Fibroblast of skin of right quadriceps (primary cell): ENCODE measurements at places on chromosomes 7 and 10.
A peak's percentile ranks its signal among the peaks of the same experiment; 100 is the strongest.

DNA sequence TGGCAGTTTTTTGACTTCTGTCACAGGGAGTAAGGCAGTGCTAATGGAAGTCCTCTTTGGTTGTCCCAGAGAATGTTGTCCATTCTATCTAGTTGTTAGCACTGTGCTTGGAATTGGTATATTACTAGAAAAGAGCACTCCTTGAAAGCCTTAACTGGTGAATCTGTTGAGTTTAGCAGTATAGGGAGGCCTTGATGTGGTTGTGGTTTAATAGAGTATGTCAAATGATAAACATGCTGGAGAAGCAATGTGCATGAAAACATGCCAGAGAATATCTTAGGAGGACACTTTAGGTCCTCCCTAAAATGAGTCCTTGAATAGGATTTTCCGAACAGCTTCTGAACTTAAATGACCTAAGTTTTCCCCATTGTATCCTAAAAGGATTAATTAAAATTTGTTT, 98.6 kb downstream of the BTRC start:
- no peak for DNase-seq

DNA sequence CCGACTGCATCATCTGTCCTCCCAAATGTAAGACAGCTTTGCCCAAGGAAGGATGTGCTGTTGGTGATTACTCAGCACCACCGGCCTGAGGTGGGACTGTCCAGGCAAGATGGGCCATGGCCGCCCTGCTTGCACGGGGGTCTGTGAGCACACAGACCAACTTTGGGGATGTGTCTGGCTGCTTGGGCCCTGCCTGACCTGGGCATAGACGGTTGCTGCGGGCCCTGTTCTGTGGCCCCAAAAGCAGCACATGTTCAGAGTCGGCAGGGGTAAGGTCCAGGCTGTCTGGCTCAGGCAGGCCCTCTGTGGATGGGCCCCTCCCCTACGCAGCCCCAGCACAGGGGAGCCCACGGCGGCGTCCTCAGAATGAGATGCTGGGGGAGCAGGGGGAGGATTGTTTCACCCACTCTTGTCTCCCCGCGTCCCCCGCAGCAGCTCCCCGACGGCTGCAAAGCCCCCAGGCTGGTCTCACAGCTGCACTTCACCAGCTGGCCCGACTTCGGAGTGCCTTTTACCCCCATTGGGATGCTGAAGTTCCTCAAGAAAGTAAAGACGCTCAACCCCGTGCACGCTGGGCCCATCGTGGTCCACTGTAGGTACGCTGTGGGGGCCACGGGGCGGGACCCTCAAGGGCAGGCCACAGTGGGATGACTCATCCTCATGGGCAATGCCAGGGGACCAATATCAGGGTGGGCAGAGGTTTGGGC, 58.4 kb downstream of the MKI67 start:
- no peak for DNase-seq

DNA sequence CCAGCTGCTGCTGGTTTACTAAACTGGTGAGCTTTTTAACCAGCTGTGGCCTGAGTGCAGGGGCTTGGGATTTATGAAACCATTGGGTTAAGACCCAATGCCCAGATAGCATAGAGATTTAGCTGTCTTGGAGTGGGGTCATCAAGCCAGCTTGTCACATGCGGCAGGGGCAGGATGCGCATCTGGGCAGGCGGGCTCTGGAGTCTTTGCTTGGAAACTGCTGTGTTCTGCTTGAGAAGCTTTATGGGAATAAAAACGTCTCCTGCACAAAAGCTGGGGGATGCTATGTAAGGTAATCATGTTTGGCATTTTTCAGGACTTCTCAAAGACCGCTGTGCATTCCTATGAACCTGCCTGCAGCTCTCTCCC, 136.3 kb downstream of the MAPK8 start:
- DNase-seq = no peak

DNA sequence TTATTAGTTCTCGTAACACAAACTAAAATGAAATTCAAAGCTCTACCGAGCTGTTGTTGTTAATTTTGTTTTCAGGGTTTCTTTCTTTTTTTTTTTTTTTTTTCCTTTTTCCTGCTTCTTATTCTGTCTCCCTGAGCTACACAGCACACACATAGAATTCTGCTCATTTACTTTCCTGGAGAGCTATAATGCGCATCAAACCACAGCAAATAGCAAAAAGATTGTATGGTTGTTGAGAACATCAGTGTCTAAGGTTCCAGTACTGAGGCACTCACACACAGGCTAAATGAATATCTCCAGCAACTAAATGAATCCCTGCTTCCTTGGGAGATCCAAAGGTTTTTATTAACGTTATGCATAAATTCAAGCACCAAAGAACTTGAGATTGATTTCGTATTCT, 418.3 kb downstream of the PLXDC2 start:
- DNase-seq = no peak

DNA sequence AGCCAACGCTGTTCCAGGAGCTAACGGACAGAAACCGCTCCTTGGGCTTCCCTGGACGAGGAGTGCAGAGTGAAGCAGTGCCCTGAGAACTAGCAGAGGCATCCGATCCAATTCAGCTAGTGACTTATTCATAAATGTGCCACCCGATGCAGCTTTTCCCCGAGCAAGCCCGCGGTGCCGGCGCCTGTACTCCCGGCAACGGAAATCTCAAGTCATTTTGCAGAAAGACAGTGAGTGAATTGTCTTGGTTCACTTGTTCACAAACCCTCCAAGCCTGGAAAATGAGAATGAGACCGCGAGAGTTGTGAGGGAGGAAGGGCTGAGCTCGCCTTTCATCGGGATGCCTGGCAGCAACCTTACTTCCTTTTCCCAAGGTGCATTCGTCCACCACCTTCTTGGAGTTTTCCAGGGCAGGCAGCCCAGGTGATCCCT, 87.5 kb downstream of the COBL start:
- no peak for DNase-seq

DNA sequence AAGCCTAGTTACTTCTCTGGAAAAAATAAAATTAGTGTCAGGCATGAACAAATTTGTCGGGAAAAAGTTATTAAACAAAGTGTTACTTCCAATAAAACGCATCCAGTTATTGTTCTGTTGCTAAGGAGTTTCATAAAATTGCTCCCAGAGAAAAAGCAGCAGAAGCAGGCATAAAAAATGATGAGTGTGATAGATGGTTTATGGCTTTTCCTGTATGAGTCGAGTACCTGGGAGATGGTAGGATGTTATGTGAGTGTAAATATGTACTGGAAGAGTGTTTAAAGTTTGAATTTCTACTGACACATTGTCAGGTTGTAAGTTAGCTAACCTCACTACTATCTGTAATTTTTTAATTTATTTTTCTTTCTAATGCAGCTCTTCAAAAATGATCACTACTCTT, 390.7 kb downstream of the ARL4A start:
- no peak for DNase-seq

DNA sequence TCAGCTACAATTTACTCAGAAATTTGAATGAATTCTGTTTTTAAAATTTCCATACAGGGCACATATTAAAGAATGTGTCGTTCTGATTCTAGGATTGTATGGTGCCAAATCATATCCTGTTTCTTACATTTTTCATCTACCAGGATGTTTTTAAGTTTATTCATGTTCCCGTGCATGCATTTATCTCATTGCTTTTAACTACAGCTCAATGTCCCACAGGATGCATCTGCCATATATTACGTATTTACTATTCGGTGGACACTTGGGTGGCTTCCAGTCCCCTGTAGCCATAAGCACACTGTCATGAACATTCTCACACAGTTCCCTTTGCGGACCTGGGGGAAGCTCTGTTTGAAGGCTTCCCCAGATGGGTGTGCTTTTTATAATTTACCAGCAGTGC, 122.3 kb downstream of the CCDC71L start:
- DNase-seq = no peak

DNA sequence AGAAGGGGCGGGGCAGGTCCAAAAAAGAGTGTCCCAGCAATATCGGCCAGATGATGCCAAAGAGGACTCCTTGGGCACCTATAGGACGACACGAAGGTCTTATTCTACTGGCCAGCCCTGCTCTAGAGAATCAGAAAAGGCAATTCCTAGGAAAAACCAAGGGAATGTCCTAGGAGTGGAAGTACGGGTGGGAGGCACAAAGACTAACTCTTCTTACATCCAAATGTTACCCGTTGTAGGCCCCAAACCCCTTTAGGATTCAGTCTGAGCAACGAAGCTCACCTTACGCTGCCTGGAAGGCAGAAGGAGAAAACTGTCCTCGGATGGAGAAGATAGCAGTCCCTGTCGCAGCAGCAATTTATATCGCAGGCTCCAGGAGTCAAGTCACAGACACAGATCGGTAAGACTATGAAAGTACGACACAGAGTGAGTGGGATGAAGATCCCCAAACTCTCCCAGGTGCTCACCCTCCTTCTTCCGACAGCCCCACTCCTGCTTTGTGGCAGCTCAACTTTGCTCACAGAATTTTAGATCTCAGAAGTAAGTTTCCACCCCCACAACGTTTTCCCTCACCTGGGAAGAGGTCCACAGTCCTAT, 558 bp downstream of the TCTN3 start:
- DNase-seq = peak; percentile 1

DNA sequence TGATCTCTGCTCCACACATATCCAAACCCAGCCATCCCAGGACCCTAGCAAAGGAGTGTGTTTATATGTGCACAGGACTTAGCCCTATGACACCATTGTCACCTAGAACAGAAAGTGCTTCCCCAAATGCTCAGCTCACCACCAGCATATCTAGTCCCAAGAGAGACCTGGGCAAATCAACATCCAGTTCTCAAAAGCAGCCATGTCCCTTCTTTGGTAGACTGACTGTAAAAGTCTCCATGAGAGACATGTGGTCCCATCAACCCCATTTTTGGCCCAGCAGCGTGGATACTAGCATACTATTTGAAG, 20.9 kb upstream of the ARHGAP22 start:
- no peak for DNase-seq

- no peak for DNase-seq
These were observed 23.6 kb downstream of the ZNF783 start for GRCh38 chr7:149285603-149286002.
